ENCODE measurements at places on chromosomes 1 and 21.
A peak's percentile ranks its signal among the peaks of the same experiment; 100 is the strongest.

GRCh38 chr1:15684468-15685291 lies 560 bp downstream of the PLEKHM2 start:
- no peak for DNase-seq

- no peak for DNase-seq
These were observed 122.2 kb upstream of the ADGRL4 start for GRCh38 chr1:79128722-79129121.

GRCh38 chr1:162709870-162710269 lies 77.6 kb downstream of the DDR2 start:
- DNase-seq: no peak

- DNase-seq: no peak
These were observed 66.7 kb downstream of the KLHDC7A start for GRCh38 chr1:18547460-18547859.

DNA sequence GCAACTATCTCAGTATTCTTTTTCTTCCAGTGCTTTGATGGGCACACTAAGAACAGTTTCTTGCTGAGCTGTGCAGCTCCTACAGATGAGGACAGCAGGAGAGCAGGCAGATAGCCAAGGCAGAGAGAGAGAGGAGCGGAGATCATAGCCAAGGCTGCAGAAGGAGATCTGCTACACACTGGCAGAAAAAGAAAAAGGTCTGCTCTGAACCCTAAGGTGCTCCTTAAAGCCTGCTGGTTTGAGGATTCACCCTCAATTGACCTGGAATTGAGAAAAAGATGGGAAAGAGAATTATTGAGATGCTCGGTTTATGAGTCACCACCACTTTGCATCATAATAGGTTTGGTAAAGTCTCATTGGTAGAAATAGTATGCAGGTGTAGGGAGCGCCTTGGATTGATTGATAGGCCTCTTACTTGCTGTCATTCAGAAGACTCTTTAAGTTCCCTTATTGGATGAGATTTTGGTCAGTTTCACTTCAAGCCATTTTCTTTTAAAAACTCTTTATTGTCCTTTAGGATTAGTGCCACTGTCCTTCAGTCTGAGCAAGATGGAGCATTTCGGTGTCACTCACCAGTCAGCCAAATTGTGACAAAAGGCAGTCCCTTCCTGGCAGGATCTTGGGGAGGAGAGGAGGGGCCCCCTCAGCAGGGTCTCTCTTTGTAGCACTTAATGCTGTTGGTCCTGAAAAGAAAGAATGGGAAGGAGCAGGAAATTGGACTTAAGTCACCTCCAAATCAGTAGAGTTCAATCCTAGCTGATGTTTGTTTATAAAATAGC lies 685.0 kb downstream of the ADGRL2 start:
- DNase-seq: no peak

- DNase-seq: no peak
These were observed 755 bp downstream of the RPAP2 start for GRCh38 chr1:92299477-92300150.

DNA sequence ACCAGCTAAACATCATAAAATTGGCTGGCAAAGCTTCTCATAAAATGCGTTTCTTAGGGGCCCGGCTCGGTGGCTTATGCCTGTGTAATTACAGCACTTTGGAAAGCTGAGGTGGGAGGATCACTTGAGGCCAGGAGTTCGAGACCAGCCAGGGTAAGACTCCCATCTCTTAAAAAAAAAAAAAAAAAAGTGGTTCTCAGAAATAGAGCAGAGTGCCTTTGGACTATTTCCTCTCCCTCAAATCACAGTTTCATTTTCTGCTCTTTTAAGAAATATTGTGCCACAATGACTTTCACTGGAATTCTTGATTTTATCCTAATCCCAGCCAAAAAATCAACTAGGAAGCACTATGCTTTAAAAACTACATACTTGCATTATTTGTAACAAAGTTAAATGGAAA lies 13.3 kb downstream of the HSF2BP start:
- DNase-seq: no peak

GRCh38 chr1:95171270-95172245 lies 54.4 kb downstream of the TLCD4 start:
- no peak for DNase-seq

DNA sequence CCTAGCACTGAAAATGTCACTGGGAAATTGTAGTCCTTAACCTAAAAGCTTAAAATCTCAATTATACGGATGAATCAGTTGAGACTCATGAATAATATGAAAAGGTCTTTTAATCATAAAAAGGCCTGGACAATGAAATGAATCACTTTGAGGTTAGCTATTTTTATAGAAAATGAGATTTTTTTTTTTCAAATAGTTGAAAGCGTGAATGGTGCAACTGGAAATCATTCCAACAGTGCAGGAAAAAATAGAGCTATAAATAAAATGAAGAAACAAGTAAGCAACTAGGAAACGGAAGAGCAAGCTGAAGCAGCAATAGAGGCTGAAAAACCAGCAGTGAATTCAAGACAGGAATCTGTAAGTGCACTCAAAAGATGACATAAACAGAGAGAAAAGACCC lies 142.9 kb downstream of the BACH1 start:
- DNase-seq: no peak

GRCh38 chr1:242056988-242057744 lies 58.3 kb upstream of the MAP1LC3C start:
- no peak for DNase-seq

DNA sequence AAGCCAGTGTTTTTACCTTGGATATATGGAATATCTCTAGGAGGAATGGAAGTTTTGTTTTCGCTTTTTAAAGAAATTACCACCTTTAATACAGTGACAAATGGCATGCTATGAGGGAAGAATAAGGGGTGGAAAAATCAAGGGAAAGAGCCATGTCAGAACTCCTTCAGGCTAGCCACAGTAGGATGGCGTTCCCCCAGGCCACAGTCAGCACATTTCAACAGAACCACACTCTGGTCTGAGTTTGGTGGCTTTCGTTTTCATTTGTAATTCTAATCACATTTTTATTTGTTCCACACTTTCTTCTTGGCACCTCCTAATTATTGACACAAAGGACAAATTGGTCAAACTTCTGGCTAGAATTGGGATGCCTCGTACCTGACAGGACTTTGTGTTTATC lies 60.3 kb upstream of the RCOR3 start:
- DNase-seq: no peak

- DNase-seq: no peak
These were observed 1.1 kb downstream of the PRRX1 start for GRCh38 chr1:170664828-170665612.

- no peak for DNase-seq
These were observed 93.4 kb downstream of the PCBP3 start for GRCh38 chr21:45736690-45737484.

DNA sequence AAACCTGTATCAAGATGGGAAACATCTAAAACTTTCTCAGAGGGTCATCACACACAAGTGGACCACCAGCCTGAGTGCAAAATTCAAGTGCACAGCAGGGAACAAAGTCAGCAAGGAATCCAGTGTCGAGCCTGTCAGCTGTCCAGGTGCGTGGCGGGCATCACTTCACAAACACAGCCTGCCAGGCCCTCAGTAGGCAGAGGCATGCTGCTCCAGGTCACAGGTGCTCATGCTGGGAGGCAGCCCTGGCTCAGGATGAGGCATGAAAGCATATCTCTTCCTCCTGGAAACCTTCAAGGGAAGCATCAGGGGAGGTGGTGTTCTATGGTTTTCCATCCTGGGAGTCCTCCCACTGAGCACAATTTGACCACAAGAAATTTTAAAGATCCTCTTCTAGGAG lies 6.3 kb downstream of the CD2 start:
- DNase-seq: no peak

GRCh38 chr1:173669491-173669941 lies at the start of gene ANKRD45:
TSS of gene ANKRD45 (minus strand) at chr1:173669851. CDS start at chr1:173659418, 10,433 bp downstream.
- DNase-seq: no peak

DNA sequence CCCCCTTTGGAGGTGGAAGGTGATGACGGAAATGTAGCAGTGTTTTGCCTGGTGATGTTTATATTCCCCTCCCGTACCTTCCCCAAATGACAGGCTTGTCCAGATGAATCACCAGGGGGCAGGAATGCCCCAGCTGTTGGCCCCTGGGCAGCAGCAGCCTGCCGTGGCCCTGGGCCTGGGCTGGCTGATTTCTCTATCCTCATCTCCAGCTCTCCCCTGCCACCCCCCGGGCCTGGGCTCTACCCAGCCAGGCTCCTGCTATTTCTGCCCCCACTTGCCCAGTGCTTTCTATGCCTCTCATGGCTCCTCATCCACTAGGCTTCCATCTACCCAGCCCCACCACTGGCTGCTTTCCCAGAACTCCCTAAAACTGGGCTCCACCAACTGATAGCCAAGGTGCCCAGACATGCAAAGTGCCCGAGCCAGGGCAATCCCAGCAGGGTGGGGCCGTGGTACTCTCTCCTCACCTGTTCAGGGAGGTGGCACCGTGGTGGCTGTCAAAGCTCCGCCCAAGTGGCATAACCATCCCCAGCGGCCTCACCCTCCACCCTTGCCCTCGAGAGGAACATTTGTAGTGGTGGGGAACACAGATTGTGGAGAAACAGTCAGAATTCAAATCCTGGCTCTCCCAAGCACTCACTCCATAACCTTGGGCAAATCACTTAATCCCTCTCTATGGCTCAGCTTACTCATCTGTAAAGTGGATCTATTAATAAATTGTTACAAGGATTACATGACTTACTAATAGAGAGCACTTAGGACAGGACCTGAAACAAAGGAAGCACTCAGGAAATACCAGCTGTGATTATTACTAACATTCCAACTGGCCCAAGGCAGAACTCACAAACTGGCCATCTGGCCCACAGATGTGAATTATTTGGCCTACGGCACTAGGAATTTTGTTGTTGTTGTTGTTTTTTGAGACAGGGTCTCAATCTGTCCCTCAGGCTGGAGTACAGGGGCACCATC lies 12.8 kb upstream of the ECE1 start:
- no peak for DNase-seq

GRCh38 chr1:79633456-79633855 lies 626.9 kb upstream of the ADGRL4 start:
- no peak for DNase-seq

DNA sequence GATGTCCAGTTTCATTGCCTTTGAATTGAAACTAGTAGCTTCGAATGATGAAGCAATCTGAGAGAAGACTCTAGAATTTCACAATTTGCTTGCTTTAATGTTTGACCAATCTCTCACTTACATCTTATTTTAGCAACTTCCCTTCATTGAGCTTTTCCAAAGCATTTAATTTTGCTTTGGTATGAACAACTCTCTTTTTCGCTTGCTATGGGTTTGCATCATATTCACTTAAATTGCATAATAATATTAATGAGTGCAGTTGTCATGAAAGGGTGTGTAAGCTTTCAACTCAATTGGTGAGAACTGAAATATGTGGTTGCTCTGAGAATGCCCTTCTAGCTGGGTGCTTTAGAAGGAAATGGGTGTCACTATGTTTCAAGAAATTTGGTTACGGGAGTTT lies 309.2 kb downstream of the HLX start:
- peak; percentile 88 for DNase-seq

- DNase-seq: no peak
These were observed 48.9 kb downstream of the CHML start for GRCh38 chr1:241591317-241591716.

DNA sequence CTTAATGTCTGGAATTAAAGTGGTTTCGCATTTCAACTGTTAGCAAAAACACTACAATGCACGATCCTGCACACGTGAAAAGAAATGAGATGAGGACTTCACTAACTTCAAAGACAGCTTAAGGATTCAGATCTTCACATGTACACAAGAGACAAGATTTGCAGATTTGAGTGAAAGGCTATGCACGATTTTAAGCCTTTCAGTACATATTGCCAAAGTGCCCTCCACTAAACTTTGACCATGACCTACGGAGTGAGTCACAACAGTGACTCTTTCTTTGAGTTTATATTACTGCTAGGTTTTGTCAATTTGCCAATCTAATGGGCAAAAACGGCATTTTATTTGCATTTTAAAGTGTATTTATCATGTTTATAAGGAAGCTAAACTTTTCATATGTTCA lies 41.2 kb upstream of the CR1L start:
- no peak for DNase-seq

DNA sequence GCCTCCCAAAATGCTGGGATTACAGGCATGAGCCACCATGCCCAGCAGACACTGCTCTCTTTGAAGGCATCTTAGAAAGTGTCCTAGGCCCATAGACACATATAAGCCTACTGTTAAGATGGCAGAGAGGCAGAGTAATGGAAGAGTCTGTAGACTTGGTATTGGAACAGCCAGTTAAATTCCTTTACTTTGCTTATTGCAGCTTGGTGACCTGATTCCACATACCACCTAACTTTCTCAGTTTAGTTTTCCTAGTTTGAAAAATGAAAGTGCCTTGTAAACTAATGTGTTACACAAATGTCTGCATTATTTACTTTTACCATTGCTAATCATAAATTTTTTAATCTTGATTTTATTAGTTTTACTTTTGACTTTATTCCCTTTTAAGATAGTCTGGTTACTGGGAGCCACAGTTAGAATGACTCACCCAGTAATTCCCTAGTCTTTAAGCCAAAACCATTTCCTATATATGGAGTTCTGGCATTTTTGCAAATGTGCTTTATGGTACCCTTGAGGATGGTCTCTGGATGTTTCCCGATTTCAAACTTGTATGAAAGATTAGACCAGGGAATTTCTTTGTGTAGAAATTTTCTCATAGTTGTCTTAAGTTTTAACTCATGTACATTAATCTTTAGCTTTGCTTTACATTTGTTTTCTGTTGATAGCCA lies 6.4 kb downstream of the SMAP2 start:
- DNase-seq: no peak

- no peak for DNase-seq
These were observed 10.2 kb upstream of the RXRG start for GRCh38 chr1:165455111-165455510.

- DNase-seq: no peak
These were observed 40.7 kb downstream of the PEX14 start for GRCh38 chr1:10515301-10515975.

Data from SIG-M5 (cell line).